IPS DF 6.9 (cell line): ENCODE measurements at places on chromosomes 4 and X.

DNA sequence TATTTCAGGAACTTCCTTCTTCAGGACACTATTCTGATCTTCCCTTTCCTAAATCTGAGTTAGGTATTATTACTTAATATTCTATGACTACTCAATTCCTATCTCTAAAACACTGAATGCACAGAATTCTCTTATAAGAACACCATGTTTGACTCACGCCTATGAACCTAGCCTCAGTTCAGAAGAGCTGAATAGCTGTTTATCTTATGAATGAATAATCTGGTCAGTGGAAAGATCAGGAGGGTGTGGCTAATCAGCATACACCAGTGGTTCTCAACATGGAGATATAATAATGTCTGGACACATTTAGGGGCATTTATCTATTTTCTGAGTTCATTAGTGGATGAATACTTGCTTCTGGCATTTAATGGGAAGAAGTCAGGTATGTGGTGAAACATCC lies 24.2 kb downstream of the EPHA5 start:
- DNase-seq: no peak

DNA sequence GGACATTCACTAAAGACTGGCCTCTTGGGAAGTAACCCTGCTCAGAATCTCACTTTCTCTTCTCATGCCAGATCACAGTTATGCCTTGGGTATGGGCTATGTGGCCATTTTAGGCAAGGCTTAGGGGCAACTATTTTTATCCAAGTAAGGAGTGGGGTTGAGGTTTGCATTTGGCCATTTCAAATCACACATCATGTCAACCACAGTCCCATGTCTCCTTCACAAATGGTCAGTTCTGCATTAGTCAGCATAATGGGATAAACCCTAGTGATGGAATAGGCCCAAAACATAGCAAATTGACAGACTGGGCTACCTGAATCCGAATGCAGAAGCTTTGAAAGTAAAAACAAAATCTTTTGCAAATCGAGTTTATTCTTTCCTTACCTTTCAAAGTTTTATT lies 827 bp upstream of the RTL3 start:
- no peak for DNase-seq

DNA sequence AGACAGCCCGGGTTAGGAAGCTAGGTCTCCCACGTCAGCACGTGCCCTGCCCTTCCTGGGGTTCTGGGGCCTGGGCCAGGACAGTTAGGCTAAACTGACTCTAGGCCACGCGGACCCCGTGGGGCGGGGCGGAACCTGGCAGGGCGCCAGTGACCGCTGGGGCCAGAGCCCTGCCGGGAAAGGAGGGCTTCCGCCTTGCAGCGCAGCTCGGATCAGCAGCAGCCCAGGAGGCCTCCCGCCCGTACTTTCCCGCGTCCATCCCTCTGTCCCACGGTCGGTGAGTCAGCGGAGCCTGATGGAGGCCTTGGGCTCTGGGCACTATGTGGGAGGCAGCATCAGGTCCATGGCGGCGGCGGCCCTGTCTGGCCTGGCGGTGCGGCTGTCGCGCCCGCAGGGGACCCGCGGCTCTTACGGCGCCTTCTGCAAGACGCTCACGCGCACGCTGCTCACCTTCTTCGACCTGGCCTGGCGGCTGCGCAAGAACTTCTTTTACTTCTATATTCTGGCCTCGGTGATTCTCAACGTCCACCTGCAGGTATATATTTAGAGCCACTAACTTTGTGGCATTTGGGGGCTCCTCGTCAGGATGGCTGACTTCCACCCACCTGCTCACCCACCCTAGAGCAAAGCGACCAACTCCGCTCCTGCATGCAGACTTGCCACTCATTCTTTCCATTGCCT lies at the start of gene SMIM10:
SMIM10 (plus strand) TSS at position 191 of the 681 bp plus-strand sequence; CDS start at position 296, 105 bp downstream.
- DNase-seq: no peak

- no peak for DNase-seq
Observed at GRCh38 chrX:120740072-120740471, 110.2 kb upstream of the C1GALT1C1 start.

DNA sequence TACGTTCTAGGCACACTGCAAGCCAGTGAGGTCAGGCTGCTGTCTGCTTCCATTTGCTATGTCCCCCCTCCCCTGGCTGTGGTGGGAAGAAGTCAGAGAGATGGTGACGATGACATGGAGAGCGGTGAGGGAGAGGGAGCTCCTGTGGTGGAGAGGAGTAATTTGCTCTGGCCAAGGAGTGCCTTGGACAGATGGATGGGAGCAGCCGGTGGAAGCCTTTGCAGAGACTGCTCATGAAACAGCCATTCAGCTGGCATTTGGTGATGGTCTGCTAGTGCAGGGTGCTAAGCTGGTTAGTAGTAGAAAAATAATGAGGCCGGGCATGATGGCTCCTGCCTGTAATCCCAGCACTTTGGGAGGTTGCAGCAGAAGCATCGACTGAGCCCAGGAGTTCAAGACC lies 124.1 kb downstream of the FHDC1 start:
- no peak for DNase-seq

GRCh38 chrX:7168371-7168770 lies 20.4 kb upstream of the PUDP start:
- DNase-seq: no peak

GRCh38 chr4:136637071-136637777 lies 895.1 kb downstream of the PCDH18 start:
- DNase-seq: peak; percentile 29

- no peak for DNase-seq
Observed at GRCh38 chr4:81146466-81146865, 68.6 kb downstream of the PRKG2 start.

DNA sequence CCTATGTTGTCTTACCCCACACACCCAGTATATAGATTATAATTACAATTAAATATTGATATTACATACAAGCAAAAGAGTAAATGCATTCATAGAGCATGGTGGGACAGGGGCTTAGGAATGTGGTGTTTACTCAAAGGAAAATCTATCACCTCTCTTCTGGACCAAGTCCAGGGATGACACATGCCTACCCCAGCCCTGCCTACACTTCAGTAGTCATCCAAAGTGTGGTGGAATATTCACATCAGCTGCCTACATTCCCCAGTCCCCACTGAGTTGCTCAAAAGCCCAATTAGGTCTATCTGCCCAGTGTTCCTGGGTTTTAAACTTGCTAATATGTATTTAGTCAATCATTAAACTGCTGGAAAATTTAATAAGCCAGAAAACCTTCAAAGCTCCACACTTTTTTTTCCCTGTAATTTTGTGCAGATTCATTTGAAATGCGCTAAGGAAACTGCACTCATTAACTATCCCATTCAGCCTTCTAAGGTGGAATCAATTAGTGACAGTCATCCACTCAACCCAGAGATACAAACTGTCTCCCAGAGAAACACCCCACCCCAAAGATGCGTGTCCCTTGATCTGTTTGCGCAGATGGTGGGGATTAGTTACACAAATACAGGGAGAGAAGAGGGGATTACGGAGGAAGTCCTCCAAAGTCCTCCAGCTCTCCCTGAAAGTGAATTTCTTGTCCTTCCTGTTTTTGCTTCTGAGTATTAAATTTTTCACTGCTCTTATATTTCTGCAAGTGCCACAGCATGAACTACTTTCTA lies 91.7 kb upstream of the KDR start:
- no peak for DNase-seq

DNA sequence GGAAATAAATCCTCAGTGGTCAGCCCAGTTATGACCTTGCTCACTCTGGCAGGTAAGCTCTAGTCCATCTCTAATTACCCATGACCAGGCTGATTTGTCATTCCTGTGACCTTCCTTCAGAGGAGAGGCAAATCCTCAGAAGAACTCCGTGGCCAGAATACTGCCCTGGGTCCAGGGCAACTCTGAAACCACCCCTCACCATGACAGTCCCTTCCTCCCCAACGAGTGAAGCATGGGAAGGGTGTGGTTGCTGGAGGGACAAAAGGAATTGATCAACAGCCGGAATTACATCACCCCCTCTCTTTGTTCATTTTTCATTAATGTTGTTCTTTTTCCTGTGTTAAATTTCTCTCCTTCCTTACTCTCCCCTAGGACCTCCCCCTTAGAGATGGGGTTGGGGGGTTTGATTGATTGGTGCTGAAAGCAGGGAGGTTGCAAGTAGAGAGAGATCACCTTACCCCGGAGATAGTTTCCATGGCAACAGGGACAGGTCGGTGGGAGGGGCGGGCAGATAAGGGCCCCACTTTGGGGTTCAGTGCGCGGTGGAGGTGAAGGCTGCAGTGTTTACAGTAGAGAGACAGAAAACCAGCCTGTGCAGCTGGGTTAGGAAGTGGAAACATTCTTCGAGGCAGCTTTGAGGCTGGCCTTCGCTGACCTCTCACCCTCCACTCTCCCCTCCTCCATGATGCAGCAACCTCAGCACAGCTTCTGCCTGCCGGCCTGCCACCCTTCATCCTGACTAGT lies 647.4 kb downstream of the BCOR start:
- no peak for DNase-seq

- no peak for DNase-seq
Observed at GRCh38 chr4:47560682-47561081, 75.6 kb downstream of the ATP10D start.

DNA sequence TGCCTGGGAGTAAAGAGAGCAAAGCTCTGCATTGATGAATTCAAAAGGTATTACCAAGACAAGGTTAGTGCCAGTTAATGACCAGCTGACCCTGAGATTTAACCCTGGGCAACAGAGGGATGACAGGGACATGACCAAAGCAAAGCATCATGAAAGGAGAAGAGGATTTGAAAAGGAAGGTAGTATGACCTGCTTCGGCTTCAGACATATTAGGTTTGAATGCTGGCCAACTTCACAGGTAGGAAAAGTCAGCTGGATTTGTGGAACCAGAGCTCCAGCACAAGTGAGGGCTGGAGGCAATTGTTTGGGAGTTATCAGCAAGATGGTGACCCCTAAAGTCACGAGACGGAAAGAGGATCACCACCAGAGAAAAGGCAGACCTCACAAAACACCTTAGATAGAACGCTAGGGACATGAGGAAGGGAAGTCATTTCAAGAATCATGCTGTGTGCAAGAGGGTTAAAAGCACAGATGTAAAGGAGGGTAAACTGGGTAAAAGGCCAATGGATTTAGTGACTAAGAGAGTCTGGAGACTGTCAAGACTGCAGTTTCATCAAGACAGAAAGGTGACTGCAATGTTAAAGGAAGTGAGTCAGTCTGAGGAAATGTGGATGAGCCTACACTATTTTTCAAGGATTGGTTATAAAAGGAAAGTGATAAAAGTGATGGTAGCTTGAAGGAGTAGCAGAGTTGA lies 45.6 kb downstream of the SH3RF1 start:
- DNase-seq: no peak

DNA sequence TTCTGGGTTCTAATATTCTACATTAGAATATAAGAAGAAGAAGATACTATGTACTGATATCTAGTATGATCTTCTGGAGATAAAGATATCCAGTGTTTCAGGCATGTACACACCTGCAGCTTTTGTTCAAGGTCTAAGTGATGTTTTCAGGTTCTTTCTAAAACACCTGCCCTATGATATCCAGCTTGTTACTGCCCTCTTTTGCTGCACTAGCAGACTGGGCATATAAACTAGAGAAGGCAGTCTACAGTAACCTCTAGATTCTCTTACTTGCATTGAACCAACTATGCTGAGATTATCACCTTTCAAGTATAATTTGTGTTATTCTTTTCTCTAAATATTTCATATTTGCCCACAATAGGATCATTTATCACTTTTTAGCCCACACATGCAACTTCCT lies 1.9 kb upstream of the FRYL start:
- DNase-seq: no peak

- no peak for DNase-seq
Observed at GRCh38 chrX:10352536-10352935, 195.8 kb downstream of the CLCN4 start.

- no peak for DNase-seq
Observed at GRCh38 chrX:15321447-15321846, 6.0 kb upstream of the ASB11 start.

GRCh38 chrX:54810532-54810931 lies 3.0 kb downstream of the MAGED2 start:
- DNase-seq: no peak

DNA sequence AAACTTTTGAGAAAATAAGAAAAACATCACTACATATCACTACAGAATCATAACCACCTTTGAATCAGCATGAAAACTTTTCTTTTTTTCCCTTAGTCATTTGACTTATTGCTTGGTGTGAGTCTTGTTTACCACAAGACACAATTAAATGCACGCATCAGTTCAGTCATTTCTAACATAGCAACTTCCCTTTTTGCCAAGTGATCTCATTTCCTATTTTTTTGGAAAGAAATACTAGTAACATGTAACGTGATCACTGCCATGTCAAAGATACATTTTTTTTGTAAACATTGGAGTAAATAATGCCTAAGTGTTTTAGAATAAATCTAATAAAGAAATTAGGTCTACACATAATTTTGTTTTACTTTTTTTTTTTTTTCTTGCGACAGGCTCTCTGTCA lies 5.1 kb upstream of the CXCL8 start:
- no peak for DNase-seq

DNA sequence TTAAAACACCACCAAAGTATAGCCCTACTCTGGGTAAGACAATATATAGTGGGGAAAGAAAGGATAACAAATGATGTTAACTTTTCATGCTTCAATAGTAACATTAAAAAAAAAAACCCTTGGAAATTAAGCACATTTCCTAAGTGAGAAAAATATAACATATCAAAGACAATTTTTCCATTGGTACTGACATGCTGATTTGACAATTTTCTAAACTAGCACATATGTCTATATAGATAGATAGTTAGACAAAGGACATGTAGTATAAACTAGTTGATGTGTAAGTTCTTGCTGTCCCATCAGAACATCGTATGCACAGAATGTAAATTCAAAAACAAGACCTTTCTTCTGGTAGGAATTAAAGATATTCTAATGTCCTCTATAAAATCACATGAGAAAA lies 47.2 kb upstream of the ETNPPL start:
- no peak for DNase-seq

DNA sequence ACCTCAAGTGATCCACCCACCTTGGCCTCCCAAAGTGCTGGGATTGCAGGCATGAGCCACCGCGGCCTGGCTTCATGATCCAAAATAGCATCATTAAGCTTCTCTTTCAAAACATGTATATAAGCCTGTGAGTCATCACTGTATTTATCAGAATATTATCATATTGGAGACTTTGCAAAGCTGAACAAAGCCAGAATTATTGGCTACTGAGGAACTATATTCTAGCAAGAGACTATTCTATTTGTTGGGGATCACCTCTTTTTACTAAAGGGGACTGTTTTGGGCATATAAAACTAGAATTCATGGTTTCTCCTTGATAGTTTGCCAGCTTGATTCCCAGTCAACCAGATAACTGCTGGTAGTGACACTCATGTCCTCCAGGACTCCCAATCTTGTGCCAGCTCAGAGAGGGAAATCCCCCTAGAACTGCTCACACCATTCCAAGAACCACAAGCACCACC lies 40.1 kb downstream of the TET2 start:
- DNase-seq: no peak
